ENCODE measurements at places on chromosomes 16 and 17.

DNA sequence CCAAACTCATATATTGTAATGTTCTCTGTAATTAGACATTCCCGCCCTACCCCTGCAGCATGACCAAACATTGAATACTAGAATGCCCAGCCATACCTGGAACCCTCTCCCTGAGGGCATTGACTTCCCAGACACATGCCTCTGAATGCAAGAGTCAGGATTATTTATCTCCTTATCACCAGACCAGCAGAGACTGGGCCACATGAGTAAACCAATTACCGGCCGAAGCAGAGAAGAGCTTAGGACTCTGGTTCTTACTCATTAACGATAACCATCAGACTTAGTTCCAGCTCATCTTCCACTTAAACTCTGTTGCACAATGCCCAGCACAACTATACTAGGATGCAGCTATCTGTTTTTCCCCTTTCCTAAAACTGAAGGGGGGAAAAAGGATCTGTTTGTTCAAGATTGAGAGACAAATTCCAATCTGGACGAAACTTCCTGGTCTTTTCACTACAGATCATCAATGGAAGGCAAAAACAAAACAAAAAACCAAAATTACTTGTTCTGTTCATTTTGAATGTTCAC is 88.2 kb upstream of the CORO6 start:
- no peak for DNase-seq

DNA sequence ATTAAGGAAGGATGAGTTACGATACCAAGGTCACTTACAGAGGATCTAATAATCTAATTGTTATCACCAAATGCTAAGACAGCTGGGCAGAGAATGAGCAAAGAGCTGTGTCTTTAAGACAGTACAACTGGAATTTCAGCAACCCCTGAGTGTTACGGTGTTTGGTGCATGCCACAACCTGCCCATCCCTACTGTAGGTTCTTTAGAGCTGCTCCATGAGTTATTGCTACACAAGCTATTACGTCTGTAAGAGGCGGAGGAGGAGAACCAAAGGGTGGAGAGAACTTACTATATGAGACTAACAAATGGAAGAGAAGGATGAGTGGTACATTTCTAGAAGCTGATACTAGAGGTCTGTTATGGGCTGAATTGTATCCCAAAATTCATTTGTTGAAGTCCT is 14.2 kb upstream of the C17orf78 start:
- no peak for DNase-seq

GRCh38 chr17:37466471-37466870 is 23.2 kb upstream of the DUSP14 start:
- no peak for DNase-seq

- DNase-seq: no peak
Observed at GRCh38 chr16:83200005-83200779, 573.4 kb downstream of the CDH13 start.

DNA sequence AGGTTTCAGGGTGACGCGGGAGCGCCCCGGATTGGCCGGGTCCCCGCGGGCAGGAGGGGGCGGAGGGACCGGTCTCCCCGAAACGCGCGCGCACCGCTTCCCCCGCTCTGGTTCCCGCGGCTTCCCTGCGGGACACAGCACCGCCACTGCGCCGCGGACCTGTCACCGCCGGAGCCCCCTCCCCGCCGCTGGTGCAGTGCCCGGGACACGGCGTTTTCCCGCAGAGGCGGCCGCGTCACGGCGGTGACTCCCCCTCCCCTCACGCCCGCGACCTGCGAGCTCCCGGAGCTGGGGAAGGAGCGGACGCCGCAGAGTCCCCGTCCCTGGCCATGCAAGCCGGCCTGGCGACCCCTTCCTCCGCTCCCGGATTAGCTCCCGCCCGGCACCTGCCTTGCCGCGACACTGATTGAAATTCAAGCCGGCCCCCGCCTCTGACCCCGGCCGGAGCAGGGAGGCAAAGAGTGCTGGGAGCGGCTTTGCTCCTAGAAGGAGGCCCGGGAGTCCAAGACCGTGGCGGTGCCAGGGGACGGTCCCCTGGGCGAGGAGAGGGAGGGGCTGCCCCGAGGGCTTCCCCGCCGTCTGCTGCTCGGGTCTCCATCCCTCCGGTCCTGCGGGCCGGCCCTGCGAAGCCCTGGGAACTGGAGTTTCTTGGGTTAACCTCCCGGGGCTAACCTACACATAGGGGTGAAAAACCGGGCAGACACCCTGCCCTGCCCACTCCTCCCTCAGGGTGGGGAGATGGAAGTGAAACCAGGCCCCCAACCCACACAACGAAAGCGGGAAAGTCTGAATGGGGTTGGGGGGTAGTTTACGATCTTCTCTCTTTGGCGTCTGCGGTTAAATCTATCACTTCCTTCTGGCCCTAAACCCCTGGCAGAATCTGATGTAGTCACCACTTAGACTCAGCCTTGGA is 1.0 kb downstream of the RHBDL3 start:
- DNase-seq: no peak
